ENCODE measurements at places on chromosomes 4 and X.

GRCh38 chr4:66840178-66840577 is 705.1 kb downstream of the CENPC start:
- DNase-seq = no peak

DNA sequence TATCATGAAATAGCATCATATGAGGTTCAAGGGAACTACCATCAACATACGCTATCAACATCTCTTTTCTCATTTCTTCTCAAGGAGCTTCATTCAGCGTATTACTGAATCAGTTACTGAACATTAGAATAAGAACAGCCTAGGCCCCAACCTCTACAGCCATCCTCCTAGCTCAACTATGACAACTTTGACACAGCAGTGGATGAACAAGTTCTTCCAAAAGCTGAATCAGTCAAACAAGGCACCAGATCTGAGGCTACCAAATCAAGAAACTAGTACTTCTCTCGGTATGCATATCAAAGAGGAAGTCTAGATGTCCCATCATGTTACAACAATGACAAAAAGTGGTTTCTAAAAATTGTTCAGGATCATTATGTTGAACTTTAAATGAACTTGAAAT is 57.4 kb downstream of the GATB start:
- DNase-seq = no peak

DNA sequence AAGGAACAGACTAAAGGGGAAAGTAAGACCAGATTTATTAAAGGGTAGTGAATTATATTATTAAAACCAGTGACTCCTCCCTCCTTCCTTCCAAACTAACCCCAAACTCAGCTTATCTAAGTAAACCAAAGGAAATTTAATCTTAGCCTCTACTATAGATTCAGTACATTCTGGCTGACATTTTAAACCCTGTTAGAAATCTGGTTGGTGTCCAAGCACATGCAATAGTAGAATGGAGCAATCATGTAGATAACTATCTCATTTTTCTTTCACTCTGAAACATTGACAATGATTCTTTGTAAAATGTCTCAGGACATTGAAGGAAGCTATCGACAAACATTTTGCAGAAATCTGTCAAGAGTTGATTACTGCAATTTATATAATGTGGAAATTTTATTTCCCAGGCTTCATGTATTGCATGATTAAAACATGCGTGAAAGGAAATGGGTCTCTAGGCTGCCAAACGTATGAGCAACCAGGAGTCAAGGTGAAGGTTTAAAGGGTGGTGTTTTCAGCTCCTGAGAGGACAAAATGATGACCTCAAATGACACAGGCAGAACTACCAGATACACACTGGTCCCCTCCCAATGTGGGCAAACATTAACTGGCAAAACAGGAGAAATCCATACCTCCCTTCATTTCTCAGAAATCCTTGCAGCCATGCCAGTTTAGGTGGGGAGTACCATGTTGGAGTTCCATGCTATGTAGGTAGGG is 58.2 kb upstream of the RBM47 start:
- DNase-seq = no peak

DNA sequence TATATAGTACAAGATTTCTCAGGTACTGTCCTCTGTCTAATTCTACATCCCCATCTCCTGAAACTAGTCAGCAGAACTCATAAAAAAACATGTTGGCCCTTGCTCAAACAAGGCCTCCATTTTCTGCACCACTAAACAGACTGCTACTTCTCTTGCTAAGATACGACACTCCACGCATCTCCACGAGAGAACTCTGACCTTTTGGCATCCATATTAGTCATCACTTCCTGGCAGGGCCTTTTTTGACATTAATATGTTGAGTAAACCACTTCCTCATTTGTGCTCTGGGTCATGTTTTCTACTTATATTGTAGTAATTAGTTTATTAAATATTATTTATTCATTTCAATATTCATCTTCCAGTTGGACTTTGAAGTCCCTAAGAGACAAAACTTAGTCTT is 65.6 kb downstream of the DCAF8L1 start:
- DNase-seq = no peak

- no peak for DNase-seq
Observed at GRCh38 chrX:2781698-2782097, 29.9 kb downstream of the XG start.

GRCh38 chr4:100164808-100165760 is 25.2 kb downstream of the DDIT4L start:
- DNase-seq = no peak

DNA sequence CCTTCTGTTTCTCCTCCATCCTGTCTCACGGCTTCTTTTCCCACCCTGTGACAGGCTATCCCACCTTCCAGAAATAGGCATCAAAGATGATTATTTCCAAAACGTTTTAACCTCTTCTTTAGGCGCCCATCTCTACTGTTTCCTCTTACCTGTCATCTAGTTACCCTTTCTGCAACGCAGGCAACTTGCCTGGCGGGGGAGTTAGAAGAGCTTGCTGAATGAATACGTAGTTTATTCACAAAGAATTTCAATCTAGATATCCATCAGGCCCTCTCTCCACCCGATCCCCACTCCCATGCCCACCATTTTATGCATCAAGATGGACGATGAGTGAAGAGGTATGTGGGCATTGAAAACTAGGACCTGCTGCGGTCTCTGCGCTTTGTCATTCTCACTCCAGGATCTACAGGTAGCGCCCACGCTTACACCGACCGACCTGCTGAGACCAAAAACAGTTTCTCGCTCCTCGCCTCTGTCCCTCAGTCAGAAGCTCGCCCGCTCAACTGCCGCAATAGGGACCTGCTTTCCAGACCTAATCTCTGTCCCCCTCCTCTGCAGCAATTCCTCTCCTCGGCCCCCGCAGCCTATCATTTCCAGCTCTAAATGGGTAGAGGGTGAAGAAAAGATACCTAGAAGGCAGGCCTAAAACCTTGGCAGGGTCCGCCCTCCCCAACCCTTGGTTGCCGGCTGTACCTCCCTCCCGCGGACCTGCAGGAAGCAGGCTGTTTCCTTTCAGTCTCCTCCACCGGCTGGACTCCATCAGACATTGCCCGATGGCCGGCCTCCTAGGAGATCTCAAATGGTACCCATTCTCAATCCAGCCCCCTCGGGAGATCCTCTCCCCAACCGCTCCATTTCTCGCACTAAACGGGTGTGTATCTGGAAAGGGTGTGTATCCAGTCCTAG is 624 bp downstream of the BEX5 start:
- peak; percentile 17 for DNase-seq

DNA sequence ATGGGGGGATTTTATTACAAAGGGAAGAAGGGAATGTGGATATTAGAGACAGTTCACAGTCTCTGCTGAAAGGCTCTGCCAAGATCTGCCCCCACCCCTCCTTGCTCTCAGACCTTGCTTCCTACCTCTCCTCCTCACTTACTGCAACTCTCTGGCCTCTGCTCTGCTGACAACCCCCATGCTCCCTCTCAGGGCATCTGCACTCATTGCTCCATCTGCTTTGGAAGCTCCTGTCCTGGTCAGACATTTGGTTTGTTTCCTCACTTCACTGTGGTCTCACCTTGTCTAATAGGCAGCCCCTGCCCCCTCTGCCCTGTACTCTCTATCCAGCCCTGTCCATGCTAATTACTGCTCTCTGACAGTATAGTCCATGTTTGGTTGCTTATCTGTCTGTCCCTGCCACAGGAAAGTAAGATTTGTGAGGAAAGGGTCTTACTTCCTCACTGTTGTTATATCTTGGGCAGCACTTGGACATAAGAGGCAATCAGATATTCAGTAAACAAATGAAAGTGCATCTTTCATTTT is 189.3 kb downstream of the PTTG2 start:
- no peak for DNase-seq

DNA sequence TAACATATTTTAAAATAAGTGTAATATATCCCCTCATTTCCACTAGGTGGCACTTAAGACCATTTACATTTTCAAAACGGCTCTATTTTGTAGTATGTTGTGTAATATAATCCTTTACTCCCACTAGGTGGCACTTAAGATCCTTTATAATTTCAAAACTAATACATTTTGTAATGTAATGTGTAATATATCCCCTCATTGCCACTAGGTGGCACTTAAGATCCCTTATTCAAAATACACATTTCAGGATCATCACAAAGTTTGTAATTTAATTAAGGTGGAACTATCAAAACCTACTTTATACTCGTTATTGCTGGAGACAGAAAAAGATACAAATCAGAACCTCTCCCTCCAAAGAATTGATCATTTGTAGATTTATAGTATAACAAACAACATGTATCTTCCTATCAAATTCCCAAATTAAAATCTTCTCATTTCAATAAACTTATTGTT is 132.5 kb downstream of the ARHGAP6 start:
- no peak for DNase-seq

GRCh38 chrX:39859991-39860861 is 237.5 kb downstream of the BCOR start:
- DNase-seq = peak; percentile 87

DNA sequence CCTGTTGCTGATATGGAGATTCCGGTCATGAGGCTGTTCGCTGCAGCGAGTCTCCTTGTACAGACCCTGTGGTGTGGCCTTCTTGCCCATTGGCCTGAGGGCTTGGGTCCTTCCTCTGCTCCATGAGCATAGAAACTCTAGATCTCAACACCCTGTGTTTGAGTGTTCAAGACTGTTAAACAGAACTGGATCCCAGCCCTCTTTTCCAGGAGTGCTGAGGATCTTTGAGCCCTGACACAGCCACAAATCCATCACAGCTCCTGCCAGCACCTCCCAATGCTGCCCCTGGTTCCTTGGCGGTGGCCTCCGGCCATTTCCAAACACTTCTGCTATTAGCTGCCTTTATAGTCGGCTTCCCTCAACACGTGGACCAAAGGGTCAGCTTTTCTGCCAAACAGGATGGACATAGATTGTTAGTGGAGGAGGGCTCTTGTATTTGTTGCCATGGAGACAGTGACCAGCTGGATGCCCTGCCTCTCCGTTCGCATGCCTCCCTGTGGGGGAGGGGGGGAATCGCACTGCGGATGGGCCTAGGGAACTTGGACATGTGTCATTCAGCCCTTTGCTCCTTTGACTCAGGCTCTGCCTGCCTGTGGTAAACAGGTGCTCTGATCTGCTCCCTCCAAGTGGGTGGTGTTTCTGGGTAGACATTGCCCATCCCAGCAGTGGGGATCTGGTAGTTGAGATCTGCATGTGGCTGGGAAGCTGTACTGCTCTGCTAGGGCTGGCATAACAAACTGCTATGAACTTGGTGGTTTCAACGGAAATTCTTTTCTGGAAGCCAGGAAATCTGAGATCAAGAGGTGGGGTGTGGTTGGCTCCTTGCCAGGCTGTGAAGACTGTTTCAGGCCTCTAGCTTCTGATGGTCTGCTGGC is 6.9 kb upstream of the WDR1 start:
- DNase-seq = no peak

DNA sequence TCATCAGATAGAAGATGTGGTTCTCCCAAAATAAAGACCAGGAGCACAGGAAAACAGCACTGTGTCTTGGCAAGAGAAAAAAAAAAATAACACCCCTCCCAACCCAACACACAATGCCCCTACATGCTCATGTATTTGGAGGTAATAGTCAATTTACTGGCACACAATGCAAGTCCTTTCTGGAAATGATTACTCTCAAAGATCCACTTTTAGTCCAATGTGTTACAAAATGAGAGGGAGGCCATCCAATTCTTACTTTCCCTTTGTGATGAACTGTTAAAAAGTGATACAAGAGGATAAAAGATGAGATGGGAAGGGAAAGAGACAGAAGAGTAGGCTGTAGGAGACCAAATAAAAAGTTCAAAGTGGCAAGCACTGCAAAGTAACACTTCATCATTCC is 180.3 kb upstream of the DKK2 start:
- no peak for DNase-seq

GRCh38 chrX:103610282-103610681 is 2.5 kb downstream of the TCEAL3 start:
- no peak for DNase-seq

DNA sequence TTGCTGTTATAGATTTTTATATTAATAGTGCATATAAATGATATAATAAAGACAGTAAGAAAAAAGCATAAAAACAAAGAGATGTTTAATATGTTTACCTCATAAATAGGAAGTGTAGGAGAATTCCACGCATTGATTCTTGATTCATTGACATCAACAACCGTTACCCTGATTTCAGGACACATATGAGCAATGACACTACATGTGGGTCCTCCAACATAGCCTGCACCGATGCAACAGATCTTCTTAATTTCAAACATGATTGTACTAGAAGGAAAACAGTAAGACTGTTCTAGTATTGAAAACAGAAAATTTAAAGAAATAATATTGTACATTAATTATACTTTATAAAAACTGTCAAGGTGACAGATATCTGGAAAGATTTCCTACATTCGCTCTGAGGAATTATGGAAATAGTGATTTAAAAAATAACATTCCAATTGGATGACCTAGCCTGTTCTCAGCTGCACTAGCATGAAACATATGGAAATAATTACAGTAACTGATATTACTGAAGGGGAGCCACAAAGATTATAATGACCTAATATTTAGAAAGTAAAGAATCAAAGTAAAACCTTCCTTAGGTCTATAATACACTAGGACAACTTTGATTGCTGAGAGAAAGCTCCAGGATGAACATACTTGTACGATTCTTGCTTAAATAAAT is 5.9 kb downstream of the UGDH start:
- no peak for DNase-seq

GRCh38 chr4:101127176-101127790 is 220.0 kb downstream of the PPP3CA start:
- no peak for DNase-seq

- DNase-seq = no peak
Observed at GRCh38 chr4:27094783-27095182, 234.1 kb downstream of the STIM2 start.

GRCh38 chr4:95363966-95364365 is 184.8 kb downstream of the UNC5C start:
- no peak for DNase-seq

DNA sequence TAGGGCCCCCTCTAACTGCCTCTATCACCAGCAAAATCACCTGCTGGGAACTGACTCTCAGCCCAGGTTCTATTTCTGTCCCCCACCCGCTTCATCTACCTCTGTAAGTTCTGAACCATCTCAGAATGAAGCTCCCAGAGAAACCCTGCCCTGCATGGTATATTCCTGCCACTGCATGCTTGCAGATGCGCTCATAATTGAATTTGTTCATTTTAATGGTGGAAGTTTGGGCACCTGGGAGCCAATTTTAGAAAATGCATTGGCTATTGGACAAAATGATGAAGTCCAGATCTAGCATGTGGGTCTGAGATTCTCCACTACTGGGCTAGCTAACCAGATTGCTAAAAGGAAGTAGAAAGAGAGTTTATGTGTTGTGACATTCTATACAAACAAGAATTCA is 28.6 kb upstream of the SLC10A4 start:
- DNase-seq = no peak

DNA sequence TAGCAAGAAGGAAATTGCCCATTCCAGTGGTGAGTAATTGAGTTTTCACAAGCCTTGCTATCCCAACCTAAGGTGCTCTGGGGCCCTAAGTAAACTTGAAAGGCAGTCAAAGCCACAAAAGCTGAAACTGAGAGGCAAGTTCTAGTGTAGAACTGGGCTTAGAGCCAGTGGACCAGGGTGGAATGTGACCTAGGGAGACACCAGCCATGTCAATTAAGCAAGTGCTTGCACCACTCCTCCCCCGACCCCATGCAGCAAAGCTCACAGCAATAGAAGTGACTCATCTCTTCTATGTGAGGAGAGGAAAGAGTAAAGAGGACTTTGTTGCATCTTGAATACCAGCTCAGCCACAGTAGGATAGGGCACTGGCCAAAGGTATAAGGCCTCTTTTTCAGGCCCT is 486.1 kb upstream of the POU3F4 start:
- no peak for DNase-seq

All from activated CD4-positive, alpha-beta T cell treated with anti-CD3 and anti-CD28 coated beads for 4 hours (primary cell).